ENCODE measurements at places on chromosomes 1 and 21.

- no peak for DNase-seq
These were observed 57.9 kb upstream of the ADARB1 start for GRCh38 chr21:45016406-45017038.

GRCh38 chr21:44793592-44794374, 7.8 kb downstream of the UBE2G2 start:
- DNase-seq: no peak

- DNase-seq: no peak
These were observed 31.4 kb downstream of the SERTAD4 start for GRCh38 chr1:210263963-210264362.

- no peak for DNase-seq
These were observed 8.0 kb downstream of the RGL1 start for GRCh38 chr1:183812686-183813569.

GRCh38 chr1:198455966-198456365, 84.5 kb downstream of the ATP6V1G3 start:
- no peak for DNase-seq

DNA sequence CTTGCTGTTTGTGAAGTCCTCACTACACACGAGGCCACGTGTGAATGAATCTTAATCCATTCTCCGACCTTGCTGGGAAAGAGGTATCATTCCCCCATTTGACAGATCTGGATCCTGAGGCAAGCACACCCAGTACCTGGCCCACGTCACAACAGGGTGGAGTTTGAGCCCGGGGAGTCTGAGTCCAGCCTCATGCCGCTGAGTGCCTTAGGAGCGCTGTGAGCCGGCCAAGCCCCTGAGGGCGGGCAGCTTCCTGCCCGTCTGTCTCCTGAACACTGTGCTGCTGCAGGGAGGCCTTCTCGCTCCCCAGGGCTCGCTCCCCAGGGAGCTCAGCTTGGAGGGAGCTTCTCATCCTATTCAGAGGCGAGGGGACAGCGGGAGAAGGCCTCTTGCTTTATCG, 29.7 kb downstream of the SLC45A1 start:
- no peak for DNase-seq

GRCh38 chr1:208108646-208109330, 135.4 kb downstream of the PLXNA2 start:
- DNase-seq: no peak

DNA sequence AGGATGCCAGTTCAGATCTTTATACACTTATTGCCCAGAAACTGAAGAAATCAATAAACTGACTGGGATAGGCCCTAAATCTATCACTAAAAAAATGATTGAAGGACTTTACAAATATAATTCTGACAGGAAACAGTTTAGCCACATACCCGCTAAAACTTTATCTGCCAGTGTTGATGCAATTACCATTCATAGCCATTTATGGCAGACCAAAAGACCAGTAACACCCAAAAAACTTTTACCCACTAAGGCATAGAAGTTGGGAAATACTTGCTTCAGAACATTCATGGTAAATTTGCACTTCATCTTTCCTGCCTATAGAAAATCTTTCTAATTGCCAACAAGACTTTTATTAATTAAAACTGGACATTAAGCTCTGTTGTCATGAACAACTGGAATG, 15.0 kb upstream of the GPR25 start:
- no peak for DNase-seq

DNA sequence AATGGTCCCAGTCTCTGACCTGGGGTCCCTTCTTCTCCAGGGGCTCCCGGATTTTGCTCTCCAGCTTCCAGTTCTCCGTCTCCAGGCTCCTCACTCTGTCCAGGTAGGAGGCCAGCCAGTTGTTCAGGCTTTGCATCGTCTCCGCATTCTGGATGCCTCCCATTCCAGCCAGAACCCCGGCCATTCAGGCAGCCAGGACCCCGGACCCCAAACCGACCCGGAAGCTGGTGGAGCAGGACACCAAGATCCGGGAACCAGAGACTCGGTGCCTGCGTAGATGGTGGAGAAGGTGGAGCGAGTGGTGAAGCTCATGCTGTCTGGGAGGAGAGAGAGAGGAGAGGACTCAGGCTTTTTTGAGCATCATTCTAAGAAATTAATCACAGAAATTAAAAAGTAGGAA, 572.4 kb upstream of the NCAM2 start:
- no peak for DNase-seq
